Frontal cortex (tissue), 4 donors: ENCODE measurements at places on chromosomes 5 and 9. TPM values are rescaled to one million over a fixed set of nuclear protein-coding genes. Genes with fewer than 3 reads are reported as not detected.

DNA sequence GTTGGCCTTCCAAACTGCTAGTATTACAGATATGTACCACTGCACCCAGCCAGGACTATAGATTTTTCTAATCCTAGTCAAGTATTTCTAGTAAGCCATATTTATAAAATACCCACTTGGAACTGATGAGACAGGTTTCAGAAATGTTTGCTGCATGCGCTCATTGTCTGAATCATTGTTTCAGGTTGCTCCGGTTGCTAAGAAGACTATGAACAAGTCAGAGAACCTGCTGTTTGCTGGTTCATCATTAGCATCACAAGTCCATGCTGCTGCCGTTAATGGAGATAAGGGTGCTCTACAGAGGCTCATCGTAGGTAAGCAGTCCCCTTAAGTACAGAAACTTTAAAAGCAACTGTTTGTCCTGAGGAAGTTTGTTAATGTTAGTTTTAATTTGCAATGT is 5.3 kb downstream of the INVS start:
- DNase-seq = no peak

DNA sequence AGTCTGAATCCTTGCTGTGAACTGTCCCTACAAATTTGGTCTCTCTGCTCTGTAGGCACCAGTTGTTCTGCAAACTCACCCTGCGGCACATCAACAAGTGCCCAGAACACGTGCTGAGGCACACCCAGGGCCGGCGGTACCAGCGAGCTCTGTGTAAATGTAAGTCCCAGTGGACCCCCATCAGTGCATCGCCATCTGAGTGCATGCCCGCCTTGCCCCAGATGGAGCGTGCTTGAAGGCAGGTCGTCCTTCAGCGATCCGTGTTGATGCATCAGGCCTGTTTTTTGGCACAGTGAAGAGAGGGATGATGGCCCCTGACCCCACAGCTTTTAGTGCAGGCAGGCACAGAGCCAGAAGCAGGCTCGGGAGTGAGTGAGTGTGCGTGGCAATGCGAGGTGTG is 1.3 kb downstream of the SURF2 start:
- DNase-seq = no peak

DNA sequence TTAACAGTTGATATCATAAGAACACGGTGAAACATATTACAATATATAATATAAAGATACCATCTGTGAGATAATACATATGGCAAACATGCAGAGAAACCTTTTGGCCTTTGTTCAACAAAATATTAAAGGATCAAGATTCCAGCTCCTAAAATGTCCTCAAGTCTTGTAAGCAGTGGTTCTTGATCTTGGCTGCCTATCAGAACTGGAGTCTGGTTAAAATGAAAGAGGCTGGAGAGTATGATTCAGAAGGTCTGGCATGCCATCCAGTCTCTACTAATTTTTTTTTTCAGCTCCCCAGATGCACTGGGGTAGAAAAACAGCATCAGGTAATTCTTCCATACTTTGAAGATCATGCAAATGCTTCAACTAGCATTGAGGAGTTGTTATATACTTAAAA is 83.2 kb downstream of the TNC start:
- no peak for DNase-seq

DNA sequence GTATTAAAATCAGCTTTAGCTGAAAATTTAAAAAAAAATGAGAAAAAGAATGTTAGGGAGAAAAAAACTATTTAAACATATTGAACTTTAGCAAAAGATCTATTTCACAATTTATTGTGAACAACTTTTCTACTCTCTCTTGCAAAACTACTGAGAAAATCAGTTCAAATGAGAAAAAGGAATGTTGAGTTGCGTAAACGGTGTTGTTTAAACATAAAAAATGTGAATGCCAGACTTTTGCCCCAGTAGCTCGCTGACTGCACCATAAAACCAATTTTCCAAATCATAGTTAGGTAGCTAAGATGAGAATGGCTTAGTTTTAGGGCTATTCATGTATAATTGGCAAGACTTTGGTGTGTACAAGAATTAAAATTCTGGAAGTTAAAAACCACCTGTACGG is 13.4 kb upstream of the RAD23B start:
- DNase-seq = no peak

AIF1L gene
- 16.3 TPM for total RNA-seq

MYOT gene
- not detected for total RNA-seq

KIF4B gene
- total RNA-seq = 0.41 TPM

GDA gene
- total RNA-seq = 21.6 TPM

FLT4 gene
- 1.6 TPM for total RNA-seq

C9orf153 gene
- total RNA-seq = not detected
